Activated CD8-positive, alpha-beta T cell treated with anti-CD3 and anti-CD28 coated beads for 36 hours (primary cell): ENCODE measurements at places on chromosomes 16 and 17.

DNA sequence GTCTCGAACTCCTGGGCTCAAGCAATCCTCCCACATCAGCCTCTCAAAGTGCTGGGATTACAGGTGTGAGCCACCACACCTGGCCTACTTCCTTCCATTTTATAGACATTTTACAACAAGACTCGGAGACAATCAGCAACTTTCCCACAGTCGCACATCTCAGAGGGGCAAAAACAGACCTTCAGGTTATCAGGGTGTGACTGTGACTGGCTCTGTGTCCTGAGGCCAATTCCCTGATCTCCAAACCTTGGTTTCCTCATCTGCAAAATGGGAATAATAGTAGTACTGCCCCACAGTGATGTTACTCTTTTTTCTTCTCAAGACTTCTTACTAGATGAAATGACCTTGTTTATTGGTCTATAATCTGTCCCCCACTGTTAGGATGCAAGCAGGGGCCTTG is 10.8 kb upstream of the KCNH6 start:
- DNase-seq = no peak

- peak; percentile 93 for DNase-seq
Observed at GRCh38 chr16:57475711-57476339, 10.5 kb downstream of the DOK4 start.

DNA sequence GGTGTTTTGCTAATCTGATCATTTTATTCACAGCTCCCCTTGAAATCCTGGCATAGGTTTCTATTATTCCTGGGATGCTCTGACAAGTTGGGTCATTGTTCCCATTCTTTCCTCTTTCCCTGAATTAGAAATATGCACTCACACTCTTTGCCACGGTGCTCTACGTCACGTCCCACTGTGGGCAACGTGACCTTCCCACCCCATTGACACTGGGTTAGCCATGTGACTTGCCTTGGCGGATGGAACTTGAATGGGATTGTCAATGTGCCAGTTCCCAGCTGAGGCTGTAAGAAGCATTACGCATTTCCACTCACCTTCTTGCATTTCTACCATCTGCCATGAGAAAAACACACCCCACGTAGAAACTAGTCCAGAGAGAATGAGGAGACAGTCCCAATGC is 492.4 kb downstream of the SHISA9 start:
- DNase-seq = no peak

DNA sequence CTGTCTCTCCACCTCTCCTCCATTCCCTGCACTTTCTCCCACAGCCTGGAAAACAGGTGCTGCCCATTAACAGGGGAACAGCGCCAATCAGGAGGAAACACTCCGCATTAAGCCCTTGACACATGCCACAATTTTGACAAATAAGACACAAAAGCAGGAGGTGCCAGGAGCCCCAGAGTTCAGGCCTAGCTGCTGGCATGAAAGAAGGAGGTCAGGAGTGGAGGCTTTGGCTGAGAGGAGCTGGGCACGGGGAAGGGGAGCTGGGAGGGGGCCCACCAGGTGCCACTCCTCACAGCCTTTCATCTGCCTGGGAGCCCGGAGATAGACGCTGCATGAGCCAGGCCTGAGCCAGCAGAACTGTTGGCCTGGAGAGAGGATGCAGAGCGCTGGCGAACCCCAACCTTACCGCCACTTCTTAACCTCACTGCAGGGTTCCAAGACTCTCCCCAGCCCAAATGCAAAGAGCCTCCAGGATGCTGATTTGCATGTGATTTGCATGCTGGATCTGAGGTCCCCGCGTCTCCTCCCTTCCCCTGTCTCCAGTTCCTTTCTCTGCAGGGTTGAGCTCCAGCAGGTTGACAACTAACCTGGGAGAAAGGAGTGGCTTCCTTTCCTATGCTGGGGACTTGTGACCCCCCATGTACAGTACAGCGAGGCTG is 139.8 kb upstream of the SDK2 start:
- no peak for DNase-seq

GRCh38 chr16:24116989-24117388 is 139.1 kb upstream of the CACNG3 start:
- DNase-seq = no peak

DNA sequence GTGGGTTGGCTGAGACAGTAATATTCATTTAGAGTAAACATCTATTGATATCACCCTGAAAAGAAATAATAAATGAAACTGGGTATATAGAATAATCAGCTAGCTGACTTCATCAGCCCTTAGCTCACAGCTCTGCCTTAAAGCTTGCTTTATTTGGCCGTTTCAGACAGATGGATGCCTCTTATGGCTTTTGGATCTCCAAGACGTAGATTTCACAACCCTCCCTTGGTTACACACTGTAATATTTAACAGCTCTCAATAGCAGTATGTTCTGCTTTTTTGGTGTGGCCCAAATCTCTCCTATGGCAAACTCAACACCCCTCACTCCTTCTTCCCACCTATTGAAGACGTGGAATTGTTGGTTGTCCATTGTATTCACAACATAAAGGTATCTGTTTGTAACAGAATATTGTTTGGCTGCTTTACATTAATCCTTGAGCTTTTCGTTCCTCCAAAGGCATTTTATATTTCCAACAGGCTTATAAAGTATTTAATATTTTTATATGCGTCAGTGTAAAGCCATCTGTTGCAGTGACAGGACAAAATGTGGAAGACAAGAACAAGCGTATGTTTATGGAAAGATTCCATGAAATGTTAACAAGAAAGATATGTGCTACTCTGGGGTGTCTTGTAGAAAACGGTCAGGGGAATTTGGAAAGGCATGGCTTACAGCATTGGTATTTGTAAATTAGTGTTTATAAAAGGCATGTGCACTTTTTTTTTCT is 837.0 kb upstream of the RBFOX1 start:
- DNase-seq = no peak

DNA sequence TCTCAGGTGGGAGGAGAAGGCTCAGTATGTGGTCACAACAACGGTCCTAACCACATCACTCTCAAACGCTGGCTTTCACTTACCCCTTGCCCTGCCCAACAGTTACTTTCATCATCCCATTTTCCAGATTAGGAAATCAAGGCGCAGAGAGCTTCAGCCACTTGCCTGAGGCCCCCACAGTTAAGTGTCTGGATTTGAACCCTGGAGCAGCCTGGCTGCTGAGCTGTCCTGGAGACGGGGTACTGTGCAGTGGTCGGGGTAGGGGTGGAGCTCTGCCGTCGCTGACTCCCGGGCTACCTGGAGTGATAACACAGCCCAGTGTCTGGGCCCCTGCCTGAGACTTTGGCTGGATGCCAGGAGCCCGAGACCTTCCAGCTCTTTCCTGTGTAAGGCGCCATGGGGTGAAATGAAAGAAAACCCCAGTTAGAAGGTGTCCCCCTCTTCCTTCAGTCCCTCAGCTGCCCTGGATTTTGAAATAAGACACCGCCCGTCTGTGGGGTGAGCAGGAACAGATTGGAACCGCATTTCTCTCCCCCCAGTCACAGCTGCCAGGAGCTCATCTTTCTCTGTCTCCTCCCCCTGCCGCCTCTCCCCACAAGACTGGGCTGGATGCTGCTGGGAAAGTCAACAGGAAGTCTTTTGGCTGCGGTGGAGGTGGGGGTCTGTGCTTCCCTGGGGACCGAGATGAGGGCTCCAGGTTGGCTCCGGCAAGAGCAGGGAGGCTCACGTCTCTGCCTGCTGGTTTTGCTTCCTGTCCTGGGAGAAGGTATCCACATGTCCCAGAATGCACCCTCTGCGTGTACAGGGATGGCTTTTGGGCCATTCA is 280.2 kb downstream of the SEC14L1 start:
- peak; percentile 58 for DNase-seq

DNA sequence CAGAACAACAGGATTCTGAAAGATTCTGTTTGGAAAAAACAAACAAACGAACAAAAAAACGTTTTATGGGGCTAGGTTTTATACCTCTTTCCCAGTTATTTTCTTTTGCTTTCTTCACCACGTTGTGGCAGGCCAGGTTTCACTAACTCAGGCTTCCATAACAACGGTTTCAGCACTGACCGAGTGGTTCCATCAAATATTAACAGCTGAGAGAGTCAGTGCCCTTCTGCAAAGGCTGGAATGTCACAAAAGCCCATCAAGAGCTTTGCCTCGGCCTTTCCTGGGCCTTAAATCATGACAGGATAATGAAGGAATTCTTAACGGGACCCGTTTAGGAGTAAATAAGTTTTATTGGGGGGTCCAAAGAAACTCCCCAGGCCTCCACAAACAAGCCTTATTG is 34.2 kb downstream of the MPHOSPH6 start:
- no peak for DNase-seq

DNA sequence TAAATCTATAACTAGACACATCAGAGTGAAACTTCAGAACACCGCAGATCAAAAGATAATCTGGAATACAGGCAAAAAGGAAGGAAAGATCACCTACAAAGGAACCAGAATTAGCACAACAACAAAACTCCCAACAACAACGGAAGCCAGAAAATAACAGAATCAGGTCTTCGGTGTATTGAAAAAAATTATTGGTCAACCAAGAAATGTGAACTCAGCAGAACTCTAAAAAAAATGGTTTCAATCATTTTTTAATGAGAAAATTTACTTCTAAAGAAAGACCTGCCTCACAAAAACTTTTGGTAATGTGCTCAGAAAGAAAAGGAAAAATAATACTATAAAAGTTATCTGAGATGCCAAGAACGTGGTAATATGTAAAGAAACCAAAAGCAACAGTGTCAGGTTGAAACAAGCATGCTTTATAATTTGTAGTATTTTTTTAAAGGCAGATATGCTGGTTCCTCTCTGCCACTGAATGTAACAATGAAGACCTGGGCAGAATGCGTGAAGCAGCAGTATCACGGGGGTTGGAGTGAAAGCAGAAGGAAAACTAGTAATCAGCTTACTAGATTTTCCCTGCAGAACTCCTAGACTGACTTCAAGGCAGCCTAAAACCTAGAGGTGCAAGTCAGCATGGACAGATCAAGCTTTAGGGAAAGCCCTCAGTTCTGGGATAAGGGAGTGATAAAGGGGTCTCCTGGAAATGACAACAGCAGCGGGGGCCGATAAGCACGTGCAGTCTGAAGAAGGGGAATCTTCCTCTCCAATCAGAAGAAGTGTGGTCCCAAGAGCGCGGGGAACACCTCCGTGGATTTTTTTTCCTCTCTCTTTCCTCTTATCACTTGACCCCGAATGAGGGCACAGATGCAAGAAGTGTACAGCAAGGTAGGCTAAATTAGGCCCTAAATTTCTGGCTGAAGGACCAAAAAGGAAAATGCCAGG is 80.9 kb upstream of the TEKT1 start:
- DNase-seq = no peak

GRCh38 chr16:56966093-56966475 is 4.3 kb downstream of the CETP start:
- DNase-seq = no peak

DNA sequence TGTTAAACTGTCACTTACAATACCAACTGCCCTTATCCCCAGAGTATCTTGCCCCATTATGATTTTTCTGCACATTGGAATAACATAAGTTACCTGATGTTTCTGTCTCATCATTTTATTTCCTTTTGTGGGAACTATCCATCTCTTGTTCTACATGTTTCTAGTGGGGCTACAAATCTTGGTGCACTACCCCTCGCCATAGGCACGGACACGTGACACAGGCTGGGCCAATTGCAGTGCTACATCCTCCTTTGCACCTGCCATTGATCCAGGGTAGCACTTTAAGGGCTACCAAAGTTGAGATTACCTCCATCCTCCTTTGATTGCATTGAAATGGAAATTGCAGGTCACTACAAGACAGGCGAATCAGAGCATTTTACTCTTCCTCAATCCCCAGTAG is 14.2 kb upstream of the SYT17 start:
- DNase-seq = peak; percentile 9
